ENCODE measurements at places on chromosomes 1 and 21. TPM values are rescaled to one million over a fixed set of nuclear protein-coding genes. Genes with fewer than 3 reads are reported as not detected.

Gene VANGL2
- total RNA-seq = 3.2 TPM

Gene SLC35F3
- total RNA-seq = not detected

Gene IQGAP3
- total RNA-seq = 31.6 TPM

Gene CSTB
- 54.9 TPM for total RNA-seq

Gene CHI3L2
- total RNA-seq = under 0.01 TPM

Gene MAP3K21
- total RNA-seq = 1.1 TPM

Gene KCND3
- total RNA-seq = under 0.01 TPM

Gene IFI44L
- 174 TPM for total RNA-seq

Gene WNT4
- not detected for total RNA-seq

Gene RYR2
- 0.36 TPM for total RNA-seq

Gene AUNIP
- total RNA-seq = 4.7 TPM

Data from melanocyte of skin (primary cell).